ENCODE measurements at places on chromosomes 13 and 19.

- peak; percentile 12 for DNase-seq
These were observed 37.0 kb upstream of the FLT1 start for GRCh38 chr13:28531845-28532387.

DNA sequence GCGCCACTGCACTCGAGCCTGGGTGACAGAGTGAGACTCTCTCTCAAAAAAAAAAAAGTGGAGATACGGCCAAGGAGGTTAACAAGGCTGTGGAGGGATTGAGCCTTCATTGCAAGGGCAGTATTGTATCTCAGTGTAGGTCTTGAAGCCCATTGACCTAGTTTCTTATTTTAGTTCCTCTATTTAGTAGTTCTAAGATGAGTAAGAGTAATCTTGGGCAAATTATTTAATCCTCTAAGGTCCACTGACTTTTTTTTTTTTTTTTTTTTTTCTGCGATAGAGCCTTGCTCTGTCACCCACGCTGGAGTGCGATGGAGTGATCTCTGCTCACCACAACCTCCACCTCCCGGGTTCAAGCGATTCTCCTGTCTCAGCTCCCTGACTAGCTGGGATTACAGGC is 14.3 kb upstream of the ILF3 start:
- no peak for DNase-seq

DNA sequence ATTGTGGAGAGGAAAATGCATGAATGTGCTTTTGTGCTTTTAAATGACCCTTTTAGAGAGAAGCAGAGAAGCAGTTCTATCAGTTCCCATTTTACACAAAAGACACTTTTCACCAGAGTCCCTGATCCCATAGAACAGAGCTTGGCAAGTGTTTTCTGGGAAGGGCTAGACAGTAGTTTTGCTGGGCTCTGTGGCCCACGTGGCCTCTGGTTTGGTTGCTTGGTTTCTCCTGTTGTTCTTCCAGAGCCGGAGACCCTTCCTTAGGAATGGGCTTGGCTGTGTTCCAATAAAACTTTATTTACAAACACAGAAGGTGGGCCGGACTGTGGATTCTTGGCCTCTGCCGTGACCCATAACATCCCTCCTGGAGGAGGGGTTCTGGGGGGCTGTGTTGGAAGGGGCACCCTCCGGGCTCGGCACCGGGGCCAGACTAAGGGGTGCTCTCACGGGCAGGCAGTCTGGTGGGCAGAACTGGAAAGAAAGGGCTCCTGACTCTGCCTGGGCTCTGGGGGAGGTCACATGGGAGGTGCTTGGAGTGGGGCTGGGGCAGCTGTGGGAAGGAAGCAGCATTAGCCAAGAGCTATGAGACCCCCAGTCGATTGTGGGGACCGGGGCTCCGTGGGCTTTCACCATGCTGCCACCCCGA is 3.2 kb downstream of the SPPL2B start:
- no peak for DNase-seq

- no peak for DNase-seq
These were observed 3.3 kb downstream of the GPI start for GRCh38 chr19:34368338-34368737.

GRCh38 chr13:32134241-32135055 is 102.9 kb downstream of the FRY start:
- DNase-seq = no peak

GRCh38 chr13:35927567-35928021 is 203.6 kb downstream of the DCLK1 start:
- DNase-seq = no peak

DNA sequence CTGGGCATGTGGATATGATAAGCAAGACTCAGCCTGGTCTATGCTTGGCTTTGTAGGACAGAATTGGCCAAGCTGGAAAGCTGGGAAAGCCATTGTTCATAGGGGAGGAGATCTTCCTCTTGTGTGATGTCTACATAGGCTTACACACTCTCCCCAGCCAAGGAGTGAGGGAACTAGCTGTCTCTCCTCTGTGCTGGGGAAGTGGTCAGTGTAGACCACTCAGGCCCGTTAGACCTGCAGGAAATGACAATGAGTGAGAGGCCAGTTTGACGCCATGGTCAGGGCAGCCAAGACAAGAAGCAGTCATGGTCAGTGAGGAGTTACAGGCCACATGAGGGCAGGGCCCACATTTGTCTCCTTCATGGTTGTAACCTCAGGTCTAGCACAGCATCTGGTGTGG is 159.1 kb upstream of the KL start:
- no peak for DNase-seq

- DNase-seq = no peak
These were observed 258.2 kb upstream of the STARD13 start for GRCh38 chr13:33543631-33544265.

- peak; percentile 78 for DNase-seq
These were observed 124.2 kb downstream of the TBC1D4 start for GRCh38 chr13:75357576-75358289.

DNA sequence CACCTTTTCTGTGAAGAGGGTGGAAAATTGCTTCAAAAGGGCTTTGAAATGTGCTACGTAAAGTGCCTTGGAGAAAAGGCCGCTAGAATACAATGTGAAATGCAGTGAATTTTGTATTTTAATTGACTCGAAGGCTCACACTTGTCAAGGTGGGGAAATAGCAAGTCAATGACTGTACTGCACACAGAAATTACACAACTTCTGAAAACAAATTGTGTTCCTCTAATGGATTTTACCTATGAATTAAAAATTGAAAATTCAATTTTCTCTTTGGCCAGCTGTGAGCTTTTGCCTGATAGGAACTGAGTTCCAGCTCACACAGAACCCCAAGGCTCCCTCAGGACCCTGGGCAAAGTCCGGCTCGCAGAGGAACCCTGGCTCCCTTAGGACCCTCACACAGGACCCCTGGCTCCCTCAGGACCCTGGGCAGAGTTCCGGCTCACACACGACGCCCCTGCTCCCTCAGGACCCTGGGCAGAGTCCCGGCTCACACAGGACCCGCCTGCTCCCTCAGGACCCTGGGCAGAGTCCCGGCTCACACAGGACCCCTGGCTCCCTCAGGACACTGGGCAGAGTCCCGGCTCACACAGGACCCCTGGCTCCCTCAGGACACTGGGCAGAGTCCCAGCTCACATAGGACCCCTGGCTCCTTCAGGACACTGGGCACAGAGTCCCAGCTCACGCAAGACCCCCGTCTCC is 324.9 kb downstream of the UQCRFS1 start:
- DNase-seq = no peak

- DNase-seq = no peak
These were observed 378.5 kb downstream of the FGF9 start for GRCh38 chr13:22049384-22049783.

GRCh38 chr13:39760521-39760920 is 105.1 kb downstream of the COG6 start:
- no peak for DNase-seq

GRCh38 chr19:681029-682019 is 5.1 kb downstream of the FSTL3 start:
- peak; percentile 98 for DNase-seq

- DNase-seq = no peak
These were observed 60.5 kb downstream of the MAP4K1 start for GRCh38 chr19:38557205-38557799.

GRCh38 chr19:39867952-39868351 is 21.8 kb upstream of the FBL start:
- no peak for DNase-seq

GRCh38 chr19:48152551-48152950 is 17.6 kb downstream of the LIG1 start:
- DNase-seq = peak; percentile 74

DNA sequence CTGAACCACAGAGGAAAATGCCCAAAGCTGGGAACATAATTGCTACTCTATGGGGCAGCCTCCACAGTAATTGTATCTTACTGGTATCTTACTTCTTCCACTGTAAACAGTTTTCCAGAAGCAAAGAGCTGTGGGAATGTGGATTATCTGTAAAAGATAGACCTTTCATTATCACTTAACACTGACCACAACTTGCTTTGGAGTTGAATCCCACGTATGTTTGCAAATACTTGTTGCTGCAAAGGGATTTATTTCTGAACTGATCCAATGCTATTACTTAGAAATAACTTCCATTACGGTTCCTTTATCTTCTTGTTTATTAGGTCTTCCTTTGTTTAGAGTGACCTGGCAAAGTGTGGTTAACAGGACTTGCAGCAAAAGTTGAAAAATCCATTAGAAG is 218.1 kb downstream of the KCTD12 start:
- no peak for DNase-seq

- no peak for DNase-seq
These were observed 1210.2 kb upstream of the ATXN8OS start for GRCh38 chr13:68897331-68897928.

DNA sequence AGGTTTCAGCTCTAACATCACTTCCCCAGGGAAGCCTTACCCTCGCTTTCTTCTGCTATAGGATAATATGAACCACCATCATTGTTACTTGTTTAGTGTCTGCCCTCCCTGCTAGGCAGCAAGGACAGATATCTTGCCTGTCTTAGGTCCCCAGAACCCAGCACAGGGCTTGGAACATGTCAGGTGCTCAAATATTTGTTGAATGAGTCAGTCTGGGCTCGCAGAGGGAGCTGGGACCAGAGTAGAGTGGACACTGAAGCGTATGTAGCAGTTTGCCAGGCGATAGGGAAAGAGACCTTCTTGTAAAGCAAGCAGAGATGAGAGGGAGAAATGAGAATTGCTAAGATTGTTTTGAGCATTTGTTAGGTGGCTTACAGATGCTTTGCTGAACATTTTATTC is 11.7 kb downstream of the BCKDHA start:
- no peak for DNase-seq

- DNase-seq = no peak
These were observed 797.2 kb upstream of the PCDH9 start for GRCh38 chr13:68027306-68027705.

GRCh38 chr19:33206261-33207039 is 12.3 kb downstream of the LRP3 start:
- DNase-seq = no peak

GRCh38 chr19:48914181-48914580 is 14.1 kb downstream of the NUCB1 start:
- DNase-seq = no peak

DNA sequence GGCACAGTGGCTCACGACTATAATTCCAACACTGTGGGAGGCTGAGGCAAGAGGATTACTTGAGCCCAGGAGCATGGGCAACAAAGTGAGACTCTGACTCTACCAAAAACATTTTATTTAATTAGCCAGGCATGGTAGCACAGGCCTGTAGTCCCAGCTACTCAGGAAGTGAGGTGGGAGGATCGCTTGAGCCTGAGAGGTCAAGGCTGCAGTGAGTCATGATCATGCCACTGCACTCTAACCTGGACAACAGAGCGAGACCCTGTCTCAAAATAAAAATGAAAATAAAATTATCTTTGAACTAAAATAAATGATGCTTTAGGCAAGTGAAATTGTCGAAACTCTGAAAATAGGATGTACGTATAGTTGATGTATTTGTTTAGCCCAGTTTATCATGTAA is 8.2 kb upstream of the CLN5 start:
- no peak for DNase-seq

DNA sequence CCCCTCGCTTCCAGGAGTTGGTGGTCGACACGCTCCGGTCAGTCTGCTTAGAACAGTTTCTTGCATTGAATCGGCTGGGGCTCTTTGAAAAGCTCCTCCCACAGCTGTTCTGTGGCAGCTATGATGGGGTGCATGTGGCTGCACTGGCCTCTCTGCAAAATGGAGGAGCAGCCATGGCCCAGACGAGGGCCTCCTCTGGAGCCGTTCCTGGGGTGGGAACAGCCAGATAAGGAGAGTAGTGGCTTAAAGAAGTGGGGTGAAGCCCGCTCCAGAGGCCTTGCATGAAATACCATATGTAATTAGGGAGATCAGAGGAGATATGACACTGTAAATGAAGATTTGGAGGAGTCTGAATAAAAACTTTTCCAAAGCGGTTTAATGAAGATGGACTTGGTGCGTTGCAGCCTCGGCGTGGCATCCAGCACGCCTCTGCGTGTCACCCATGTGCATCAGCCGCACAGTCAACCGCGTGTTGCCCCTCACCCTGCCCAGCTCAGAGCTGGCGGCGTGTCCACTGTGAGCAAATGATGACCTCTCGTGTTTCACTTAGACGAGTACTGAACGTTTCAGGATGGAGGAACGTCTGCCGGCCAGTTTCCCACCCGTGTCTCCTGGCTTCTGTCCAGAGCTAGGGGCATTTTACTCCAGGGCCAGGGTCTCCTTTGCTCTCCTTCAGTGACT is 199.2 kb downstream of the TEX29 start:
- DNase-seq = no peak

DNA sequence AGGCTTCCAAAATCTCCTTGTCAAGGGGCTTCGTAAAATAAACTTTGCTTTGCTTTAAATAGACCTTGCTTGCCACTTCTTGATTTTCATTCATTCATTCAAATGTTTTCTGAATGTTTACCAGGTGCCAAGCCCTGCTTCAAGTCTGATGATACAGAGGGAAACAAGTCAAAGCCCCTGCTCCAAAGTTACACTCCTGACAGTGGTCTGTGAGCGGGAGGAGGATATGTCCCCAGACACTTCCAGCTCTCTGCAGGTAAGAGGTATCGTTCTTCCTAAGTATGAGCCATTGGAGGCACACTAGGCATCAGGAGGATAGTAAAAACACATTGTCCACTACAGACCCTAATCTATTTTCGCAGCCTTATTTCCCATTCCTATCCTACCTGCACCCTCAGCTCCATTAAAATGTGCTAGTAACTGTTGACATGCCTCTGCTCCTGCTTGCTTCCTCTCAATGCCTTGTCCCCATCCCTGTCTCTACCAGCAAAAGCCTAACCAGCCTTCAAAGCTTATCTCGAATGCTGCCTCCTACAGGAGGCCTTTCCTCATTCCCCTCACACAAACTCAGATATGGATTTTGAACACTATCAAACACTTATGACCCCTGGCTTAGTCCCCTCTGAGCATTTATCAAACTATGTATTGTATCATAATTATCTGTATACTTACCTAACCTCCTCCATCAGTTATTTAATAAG is 6.2 kb upstream of the WBP4 start:
- no peak for DNase-seq

- peak; percentile 70 for DNase-seq
These were observed 797 bp upstream of the HSD17B14 start for GRCh38 chr19:48837051-48837524.

DNA sequence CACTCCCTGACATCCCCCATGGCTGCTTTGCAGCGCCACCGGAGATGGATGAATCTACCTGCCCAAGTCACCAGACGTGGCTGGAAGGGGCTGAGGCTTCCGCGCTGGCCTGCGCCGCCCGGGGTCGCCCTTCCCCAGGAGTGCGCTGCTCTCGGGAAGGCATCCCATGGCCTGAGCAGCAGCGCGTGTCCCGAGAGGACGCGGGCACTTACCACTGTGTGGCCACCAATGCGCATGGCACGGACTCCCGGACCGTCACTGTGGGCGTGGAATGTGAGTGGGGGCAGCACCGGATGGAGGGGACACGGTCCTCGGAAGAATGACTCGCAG is 4.6 kb downstream of the ICAM5 start:
- no peak for DNase-seq

- DNase-seq = no peak
These were observed 2.4 kb downstream of the PCSK4 start for GRCh38 chr19:1487576-1488281.

All from HAP-1 (cell line).